A549 (cell line): ENCODE measurements at places on chromosomes 2 and 18. TPM values are rescaled to one million over a fixed set of nuclear protein-coding genes. Genes with fewer than 3 reads are reported as not detected.

The CEBPZOS gene
- 55.9 to 69.2 TPM (median 61.3 TPM) in 3 replicates for polyA plus RNA-seq

The LIPG gene
- 0.31 to 0.36 TPM (median 0.33 TPM) in 3 replicates for polyA plus RNA-seq

The SPOPL gene
- polyA plus RNA-seq, result 7.2 to 8.2 TPM (median 7.4 TPM) in 3 replicates

The LRRC30 gene
- polyA plus RNA-seq, result not detected in 3 replicates

The PDE1A gene
- 0.18 to 0.28 TPM (median 0.26 TPM) in 3 replicates for polyA plus RNA-seq
